ENCODE measurements at places on chromosomes 3 and 15. TPM values are rescaled to one million over a fixed set of nuclear protein-coding genes. Genes with fewer than 3 reads are reported as not detected.

DNA sequence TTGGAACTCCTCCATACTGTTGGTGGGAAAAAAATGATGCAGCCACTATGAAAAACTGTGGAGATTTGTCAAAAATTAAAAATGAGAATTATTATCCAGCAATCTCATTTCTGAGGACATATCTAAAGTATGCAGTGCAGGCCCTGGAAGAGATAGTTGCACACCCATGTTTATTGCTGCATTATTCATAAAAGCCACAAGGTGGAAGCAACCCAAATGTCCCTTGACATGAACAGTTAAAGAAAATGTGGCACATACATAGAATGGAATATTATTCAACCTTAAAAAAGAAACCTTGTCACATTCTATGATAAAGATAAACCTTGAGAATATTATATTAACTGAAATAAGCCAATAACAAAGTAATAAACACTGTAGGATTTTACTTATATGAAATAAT, 80.9 kb upstream of the ARHGEF26 start:
- no peak for DNase-seq

Gene SH2D7
- total RNA-seq: 0.25 TPM

Gene LSAMP
- 16.8 TPM for total RNA-seq

- no peak for DNase-seq
Measured at GRCh38 chr3:171284308-171285075, 175.7 kb downstream of the TNIK start.

DNA sequence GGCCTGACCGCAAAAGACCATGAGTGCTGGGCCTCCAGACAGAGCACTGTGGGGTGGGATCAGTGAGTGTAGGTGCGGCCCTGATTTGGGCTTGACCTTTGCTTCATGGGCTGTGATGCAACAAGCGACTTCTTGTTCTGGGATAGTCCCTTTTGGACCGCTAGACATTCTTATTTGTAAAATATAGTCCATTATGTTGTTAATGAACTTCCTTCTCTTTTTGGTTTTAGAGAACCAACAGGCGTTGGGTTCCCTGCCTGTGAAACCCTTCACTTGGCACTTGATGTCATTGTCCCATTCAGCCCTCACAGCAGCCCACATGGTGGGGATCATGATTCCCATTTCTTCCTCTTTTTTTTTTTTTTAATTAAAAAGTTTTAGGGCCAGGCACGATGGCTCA, 15.8 kb upstream of the TRH start:
- DNase-seq: no peak

- DNase-seq: no peak
Measured at GRCh38 chr3:13194285-13195209, 121.3 kb upstream of the IQSEC1 start.

Measured in lung (tissue), 17 donors.